ENCODE measurements at places on chromosomes 12 and 14. TPM values are rescaled to one million over a fixed set of nuclear protein-coding genes. Genes with fewer than 3 reads are reported as not detected.

DNA sequence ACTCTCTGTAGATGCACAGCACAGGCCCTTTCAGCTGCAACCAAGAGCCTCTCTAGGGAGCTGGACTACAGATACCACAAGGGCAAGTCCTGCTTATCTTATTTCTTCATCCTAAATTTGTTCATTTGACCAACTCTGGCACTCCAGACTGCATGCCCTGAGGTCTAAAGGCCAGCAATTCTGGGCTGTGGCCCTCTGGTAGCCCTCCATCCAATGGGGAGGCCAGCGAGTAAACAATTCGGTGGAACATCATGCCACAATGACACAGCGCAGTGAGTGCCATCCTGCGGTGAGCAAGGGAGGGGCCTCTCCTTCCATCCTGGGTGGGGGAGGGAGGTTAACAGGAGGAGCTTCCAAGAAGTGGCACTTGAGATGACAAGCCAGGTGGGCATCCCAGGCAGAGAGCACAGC lies 652 bp upstream of the SELPLG start:
- DNase-seq: no peak

- peak; percentile 4 for DNase-seq
These were observed 19.8 kb downstream of the OR5AU1 start for GRCh38 chr14:21136024-21136423.

NFKBIA gene
- total RNA-seq: 116 TPM

GRCh38 chr14:37474191-37474590 lies 120.9 kb downstream of the FOXA1 start:
- DNase-seq: no peak

KLC1 gene
- total RNA-seq: 102 TPM

- no peak for DNase-seq
These were observed 51.6 kb downstream of the EIF2S3B start for GRCh38 chr12:10557329-10557728.

KLRF1 gene
- total RNA-seq: not detected

DNA sequence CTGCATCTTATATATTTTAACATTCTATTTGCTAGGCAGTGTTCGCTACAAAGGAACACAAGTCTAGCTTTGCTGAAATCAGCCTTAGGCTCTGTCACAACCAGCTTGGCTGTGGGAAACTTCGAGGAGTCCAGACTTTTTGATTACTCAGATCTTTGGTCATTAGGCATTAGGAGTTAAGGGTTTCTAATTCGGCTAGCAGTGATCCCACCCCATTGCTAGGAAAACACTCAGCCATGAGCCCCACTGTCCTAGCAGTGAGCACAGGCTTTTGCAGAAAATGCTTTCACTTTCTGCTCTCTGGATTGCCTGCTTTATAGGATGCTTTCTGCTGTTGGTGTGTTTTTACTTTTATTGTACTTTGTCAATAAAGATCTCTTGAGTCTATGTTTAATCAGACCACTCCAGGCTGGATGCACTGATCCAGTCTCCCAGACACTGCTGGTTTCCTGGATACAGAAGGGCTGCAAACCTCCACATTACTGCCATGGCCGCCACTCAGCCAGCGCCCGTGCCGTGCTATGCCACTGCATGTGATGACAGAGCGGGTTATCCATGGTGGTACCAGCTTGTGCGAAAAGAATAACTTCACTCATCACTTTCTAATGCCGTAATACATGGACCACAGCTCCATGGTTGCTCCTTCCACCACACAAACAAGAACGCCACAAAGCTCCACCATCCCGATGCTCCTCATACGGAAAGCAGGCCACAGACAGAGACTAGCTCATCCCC lies 41.0 kb upstream of the PYGL start:
- no peak for DNase-seq

- no peak for DNase-seq
These were observed 140.0 kb upstream of the TMCC3 start for GRCh38 chr12:94790370-94790769.

GZMB gene
- total RNA-seq: not detected

DNA sequence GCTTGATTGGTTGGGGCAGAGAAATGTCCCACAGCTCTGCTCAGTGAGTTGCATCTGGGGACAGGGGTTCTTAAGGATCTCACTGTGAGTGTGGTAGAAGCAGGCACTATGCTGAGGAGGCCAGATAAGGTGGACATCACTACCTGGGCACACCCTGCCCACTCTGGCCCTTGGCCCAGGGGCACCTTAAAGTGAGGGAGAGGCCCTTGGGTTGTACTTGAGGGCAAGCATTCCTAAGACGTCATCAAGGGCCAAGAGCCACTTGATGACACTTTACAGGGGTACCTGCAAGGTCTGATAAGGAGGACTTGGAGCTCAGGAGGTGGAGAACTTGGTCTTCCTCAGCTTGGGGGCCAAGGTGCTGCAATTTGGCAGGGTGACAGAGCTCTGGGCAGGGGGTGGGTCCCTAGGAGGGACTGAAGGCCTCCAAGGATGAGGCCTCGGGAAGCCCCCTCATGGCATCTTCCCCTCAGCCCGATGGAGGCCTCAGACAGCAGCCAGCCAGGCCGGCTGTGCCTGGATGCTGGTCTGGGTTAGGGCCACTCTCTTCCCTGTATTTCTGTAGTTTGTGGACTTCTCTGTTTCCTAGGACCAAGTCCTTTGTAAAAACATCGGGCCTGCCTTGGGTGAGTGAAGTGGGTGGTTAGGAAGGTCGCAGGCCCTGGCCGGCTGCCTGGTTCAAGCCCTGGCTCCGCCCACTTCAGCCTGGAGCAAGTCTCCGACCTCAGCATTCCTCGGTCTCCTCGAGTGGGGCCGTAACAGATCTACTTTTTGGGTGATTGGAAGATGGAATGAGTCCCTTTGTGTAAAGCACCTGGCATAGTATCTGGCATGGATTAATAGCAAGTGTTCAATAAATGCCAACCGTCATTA lies 24.8 kb downstream of the GPR68 start:
- DNase-seq: no peak

ANGEL1 gene
- total RNA-seq: 6.2 TPM

DNA sequence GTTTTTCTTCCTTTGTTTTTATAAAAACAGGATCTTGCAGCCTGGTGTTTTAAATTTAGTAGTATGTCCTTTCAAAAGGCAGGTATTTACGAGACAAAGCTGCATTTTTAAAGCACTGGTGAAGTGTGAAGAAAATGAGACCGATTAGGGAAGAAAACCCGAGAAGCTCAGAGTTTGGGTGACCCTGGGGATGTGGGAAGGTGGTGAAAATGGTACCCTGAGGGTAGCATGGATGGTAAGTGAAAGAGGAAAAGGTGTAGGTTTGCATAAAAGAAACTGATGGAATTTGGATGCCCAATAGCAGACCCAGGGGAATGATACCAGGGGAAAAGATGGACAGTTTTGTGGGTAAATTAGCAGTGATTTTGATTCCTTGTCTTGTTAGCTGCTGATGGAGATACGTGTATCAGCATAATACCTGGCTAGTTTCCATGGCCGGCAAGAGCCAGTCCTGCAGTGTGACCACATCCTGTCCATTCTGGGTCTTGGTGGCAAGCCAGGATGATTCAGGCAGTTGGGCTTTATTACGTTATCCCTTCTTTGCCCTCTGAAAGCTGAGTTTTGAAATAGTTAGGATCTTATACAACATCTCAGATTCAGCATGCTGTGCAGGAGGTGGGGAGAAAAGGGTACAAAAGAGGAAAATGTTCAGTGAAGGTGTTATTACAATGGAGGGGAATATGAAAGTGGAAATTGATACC lies 8.9 kb downstream of the BICD1 start:
- peak; percentile 91 for DNase-seq

KRT79 gene
- not detected for total RNA-seq

DNA sequence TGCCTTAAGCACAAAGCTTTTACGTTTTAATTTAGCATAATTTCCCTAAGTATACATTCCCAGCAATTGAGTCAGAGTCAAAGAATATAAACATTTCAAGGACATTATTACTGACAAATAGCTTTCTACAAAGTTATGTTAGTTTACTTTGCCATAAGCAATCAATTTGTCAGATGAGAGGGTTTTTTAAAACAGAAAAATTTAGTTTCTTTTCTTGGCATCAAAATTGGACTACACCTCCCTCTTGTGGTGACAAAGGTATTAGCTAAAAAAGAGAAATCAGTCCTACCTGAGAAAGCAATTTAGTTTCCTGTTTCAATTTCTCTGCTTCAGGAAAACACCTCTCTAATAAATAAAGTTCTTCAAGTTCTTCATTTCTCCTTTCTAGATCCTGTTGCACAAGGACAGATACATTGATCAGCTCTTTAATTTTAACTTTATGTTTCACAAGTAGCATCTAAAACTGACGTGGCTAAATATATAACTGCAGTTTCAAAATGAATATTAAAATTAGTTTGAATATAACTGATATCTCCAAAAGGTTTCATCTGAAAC lies 39.9 kb downstream of the DNAI7 start:
- DNase-seq: peak; percentile 60

SAMD15 gene
- 0.23 TPM for total RNA-seq

RPGRIP1 gene
- 0.33 TPM for total RNA-seq

DICER1 gene
- total RNA-seq: 11.2 TPM

- DNase-seq: no peak
These were observed 980.6 kb downstream of the SLC6A15 start for GRCh38 chr12:83932011-83932410.

DNA sequence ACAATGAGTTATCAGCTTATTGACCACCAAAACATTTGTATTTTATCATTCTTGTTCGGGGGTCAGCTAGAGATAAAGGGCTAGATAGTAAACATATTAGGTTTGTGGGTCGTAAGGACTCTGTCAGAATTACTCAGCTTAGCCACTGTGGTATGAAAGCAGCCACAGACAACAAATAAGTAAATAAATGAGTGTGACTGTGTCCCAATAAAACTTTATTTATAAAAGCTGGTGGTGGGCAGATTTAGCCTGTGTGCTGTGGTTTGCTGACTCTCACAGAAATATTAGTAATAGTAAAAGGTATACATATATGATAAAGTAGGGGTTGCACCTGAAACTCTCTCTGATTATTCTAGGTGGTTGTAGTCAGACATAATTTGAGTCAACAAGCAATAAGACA lies 56.1 kb downstream of the TPH2 start:
- DNase-seq: no peak

DNA sequence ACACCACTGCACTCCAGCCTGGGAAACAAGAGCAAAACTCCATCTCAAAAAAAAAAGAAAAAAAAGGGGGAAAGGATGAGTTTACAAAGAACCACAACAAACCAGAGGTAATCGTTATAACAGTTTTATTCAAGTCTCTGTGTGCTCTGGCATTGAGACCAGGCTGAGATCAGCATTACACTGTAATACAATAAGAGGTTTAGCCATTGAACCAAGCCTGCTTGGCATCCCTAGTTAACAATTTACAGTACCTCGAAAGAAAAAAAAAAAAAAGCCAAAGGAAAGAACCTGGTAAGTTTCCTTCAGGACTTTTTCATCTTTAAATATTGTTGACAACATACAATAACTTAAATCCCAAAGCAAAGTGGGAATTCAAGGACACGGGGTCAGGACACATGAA lies 80.7 kb downstream of the TTC9 start:
- DNase-seq: no peak

OR6C2 gene
- total RNA-seq: not detected

TMX1 gene
- total RNA-seq: 22.6 TPM

C14orf132 gene
- total RNA-seq: not detected

- DNase-seq: no peak
These were observed 758.4 kb downstream of the BCL11B start for GRCh38 chr14:98513558-98513957.

OTX2 gene
- total RNA-seq: not detected

DNA sequence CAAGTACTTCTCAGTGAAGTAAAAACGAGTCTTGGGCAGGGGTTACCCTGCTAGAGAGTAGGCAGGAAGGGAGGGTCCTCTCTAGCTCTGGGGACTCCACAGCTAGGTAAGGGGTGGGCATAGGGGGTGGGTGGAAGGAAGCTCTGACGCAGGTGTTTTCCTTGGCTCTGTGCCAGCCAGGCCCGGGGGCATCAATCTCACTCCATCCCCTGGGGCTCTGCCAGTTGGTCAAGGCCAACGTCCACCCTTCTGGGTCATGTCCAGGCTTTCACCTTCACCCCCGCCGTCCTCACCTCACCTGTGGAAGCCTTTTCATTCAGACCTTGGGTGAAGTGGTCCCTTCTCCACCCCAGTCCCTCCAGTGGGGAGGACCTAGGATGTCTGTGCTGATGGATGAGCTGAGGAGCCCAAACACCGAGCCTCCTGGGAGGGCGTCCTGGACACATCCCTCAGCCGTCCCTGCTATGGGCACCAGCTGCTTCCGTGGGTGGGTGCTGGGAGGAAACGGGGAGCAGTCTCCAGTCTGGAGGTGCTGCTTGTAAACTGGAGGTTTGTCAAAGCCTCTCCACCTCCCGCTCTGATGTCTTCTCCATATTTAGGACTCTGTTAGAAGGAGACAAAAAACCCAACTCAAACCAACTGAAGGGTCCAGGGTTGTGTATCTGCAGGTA lies 71.5 kb upstream of the SFSWAP start:
- no peak for DNase-seq

- peak; percentile 66 for DNase-seq
These were observed 62.9 kb upstream of the NID2 start for GRCh38 chr14:52131640-52132320.

- no peak for DNase-seq
These were observed 422.1 kb upstream of the SYT1 start for GRCh38 chr12:78442454-78442801.

GRCh38 chr12:53380794-53381730 lies 1.1 kb downstream of the SP1 start:
- peak; percentile 34 for DNase-seq
